ENCODE measurements at places on chromosomes 1 and 21. TPM values are rescaled to one million over a fixed set of nuclear protein-coding genes. Genes with fewer than 3 reads are reported as not detected.
A peak's percentile ranks its signal among the peaks of the same experiment; 100 is the strongest.

DNA sequence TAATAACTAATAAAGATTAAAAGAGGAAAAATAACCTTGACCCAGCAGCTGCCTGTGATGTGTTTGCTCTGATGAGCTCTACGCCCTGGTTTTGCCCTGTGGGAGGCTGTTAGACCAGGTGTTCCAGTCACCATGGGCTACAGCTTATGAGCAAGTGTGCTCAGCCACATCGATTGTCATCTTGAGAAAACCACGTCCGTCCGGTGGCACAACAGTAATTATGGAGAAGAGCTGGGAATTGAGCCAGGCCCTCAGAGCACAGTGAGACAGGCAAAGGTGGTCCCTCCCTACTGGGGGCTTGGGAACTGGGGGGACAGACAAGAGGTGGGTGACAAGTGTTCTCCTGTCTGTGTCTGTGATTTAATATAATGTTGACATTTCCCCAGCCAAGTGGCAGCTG is 420.5 kb downstream of the MATN1 start:
- no peak for DNase-seq

- no peak for DNase-seq
Measured at GRCh38 chr1:231702804-231703203, 76.2 kb downstream of the DISC1 start.

- DNase-seq = no peak
Measured at GRCh38 chr1:161890574-161890973, 124.5 kb downstream of the ATF6 start.

ESRRG gene
- 34.4 TPM for total RNA-seq

WDR4 gene
- 10.4 TPM for total RNA-seq

DNA sequence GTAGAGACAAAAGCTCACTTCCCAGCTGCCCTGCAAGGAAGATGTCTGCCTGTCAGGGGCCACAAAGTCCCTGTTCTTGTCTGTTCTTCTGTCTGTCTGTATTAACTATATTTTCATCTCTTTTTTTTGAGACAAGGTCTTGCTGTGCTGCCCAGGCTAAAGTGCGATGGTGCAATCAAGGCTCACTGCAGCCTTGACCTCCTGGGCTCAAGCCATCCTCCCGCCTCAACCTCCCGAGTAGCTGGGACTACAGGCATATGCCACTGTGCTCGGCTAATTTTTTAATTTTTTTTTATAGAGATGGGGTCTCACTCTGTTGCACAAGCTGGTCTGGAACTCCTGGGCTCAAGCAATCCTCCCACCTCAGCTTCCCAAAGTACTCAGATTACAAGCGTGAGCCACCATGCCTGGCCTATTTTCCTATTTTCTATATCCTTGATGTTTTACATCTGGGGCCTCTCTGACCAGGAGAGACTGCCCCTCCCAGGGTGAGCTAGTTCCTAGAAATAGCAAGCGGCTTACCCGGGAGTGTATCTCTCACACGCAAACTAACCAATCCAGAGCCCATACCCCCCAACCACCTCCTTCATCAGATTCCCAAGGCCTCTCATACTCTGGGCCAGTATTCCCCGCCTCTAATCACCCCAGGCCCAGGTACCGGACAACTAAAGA is 5.4 kb upstream of the KLHDC7A start:
- DNase-seq = no peak

DNA sequence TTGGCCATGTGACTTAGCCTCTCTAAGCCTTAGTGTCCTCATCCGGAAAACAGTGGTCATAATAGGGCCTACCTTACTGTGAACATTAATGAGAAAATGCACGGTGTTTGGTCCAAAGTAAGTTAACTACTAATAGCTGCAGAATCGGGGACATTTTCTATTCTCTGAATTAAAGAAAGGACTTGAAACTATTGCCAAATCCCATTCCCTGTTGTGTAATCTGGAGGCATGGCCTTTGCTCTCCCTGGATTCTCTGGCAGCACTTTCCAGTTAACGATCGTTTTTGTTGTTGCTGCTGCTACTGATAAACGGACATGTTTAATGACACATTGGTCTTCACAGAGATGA is 30.5 kb downstream of the FMO4 start:
- DNase-seq = no peak

LMX1A gene
- not detected for total RNA-seq

GRCh38 chr21:44329971-44330681 is 9.1 kb downstream of the CFAP410 start:
- DNase-seq = no peak

DNA sequence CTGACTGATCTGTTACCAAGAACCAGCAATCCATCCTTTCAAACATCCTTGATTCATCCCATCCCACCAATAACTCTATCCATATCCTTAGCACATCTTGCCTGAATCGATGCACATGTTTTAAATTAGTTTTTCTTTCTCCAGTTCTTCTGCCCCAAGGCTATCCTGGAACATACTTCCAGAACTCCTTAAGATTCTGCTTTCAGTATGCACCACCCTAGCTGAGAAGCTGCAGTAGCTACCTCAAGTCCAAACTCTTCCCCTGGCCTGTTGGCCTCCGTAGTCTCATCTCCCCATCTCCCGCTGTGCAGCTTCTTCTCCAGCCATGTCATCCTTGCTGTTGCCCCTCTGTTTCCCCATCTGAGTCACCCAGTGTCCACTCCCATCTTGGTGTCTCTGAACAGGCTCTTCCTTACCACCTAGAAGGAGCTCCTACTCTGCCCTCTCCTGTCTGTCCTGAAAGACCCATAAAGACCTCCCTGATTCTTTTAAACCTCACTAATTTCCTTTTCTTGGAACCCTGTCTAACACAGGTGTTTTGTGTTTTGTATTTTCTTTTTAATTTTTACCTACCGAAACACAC is 108.0 kb downstream of the SGIP1 start:
- no peak for DNase-seq

- no peak for DNase-seq
Measured at GRCh38 chr1:34926156-34926555, 3.3 kb downstream of the DLGAP3 start.

DNA sequence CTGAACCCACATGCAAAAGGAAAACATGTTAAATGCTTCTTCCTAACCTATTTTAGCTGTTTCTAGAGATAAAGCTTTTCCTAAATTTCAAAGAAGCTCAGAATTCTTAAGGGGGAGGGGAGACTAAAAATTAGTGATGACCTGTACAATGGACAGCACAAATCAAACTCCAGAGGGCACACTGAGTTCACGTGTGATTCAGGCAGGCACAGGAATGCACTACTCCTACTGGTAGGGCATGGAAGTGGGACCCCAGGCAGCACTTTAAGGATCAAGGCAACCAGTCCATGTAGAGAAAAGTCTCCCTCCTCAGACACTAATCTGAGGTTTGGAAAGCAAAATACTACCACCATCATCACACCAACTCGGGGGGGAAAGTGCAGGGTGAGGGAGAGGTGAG is 31.3 kb upstream of the CLCA4 start:
- DNase-seq = no peak

PODN gene
- total RNA-seq = 7.2 TPM

CD53 gene
- 5.3 TPM for total RNA-seq

GRCh38 chr1:11787251-11787803 is 18.4 kb downstream of the MTHFR start:
- DNase-seq = peak; percentile 69

ZSWIM5 gene
- 0.98 TPM for total RNA-seq

TAS1R1 gene
- total RNA-seq = not detected

TSPEAR gene
- total RNA-seq = not detected
